Endodermal cell (in vitro differentiated cells): ENCODE measurements at places on chromosomes 7 and 10.

GRCh38 chr10:82358486-82359099 is 483.6 kb downstream of the NRG3 start:
- peaks cover 14% of the 10 kb centered on the region for H3K4me1 ChIP-seq
- no peaks in the 10 kb centered on the region for H3K36me3 ChIP-seq
- no peak overlapping the region for H3K27ac ChIP-seq
- H3K27me3 ChIP-seq = no peaks in the 10 kb centered on the region
- no peak overlapping the region for H3K4me3 ChIP-seq

DNA sequence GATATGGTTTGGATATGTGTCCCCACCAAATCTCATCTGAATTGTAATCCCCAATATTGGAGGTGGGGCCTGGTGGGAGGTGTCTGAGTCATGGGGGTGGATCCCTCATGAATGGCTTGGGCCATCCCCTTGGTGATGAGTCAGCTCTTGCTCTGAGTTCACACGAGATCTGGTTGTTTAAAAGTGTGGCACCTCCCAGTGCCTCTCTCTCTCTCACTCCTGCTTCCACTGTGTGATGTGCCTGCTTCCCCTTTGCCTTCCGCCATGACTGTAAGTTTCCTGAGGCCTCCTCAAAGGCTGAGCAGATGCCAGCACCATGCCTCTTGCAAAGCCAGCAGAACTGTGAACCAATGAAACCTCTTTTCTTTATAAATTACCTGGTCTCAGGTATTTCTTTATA is 4.8 kb upstream of the GCK start:
- DNase-seq = no peak
- no peak overlapping the region for H3K4me3 ChIP-seq
- H3K27ac ChIP-seq = no peak overlapping the region
- peaks cover 14% of the 10 kb centered on the region for H3K27me3 ChIP-seq
- H3K36me3 ChIP-seq = no peaks in the 10 kb centered on the region

DNA sequence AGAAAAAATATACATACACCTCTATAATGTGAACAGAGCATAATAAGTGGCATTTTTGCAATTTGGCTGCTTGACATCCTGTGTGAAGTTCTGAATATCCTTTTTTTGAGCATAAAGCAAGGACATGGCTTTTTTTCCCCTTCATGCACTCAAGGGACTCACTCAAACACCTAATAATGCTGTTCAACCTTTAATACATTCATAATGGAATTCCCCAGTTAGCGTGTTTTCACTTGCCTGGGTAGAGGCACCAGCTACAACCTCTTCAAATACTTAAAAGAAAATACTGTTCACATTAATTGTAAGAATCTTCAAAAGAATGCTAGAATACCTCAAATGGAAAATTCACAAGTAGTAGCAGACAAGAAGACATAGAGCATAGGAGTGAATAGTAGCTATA is 316.8 kb downstream of the PCDH15 start:
- no peaks in the 10 kb centered on the region for H3K27me3 ChIP-seq
- H3K36me3 ChIP-seq = no peaks in the 10 kb centered on the region
- DNase-seq = no peak
- no peak overlapping the region for H3K4me3 ChIP-seq
- no peak overlapping the region for H3K27ac ChIP-seq

DNA sequence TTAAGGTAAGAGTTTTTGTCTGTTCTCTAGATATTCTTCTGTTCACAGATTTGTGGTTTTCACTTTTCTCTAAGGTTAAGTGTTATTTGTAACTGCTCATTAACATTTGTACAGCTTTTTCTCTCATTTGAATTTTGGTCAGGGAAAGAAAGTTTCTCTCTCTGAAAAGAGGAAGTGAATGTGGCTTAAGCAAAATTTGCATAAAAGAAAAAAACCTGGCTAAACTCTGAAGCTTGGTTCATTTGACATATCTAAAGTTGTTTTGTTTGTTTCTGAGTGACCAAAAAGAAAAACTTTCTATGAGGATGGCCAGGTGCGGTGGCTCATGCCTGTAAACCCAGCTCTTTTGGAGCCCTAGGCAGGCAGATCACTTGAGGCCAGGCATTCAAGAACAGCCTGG is 22.0 kb upstream of the SLC26A4 start:
- DNase-seq = no peak
- no peak overlapping the region for H3K4me3 ChIP-seq
- H3K27me3 ChIP-seq = no peaks in the 10 kb centered on the region
- H3K27ac ChIP-seq = no peak overlapping the region

GRCh38 chr7:86201767-86202166 is 441.9 kb upstream of the GRM3 start:
- H3K27ac ChIP-seq = no peak overlapping the region
- DNase-seq = no peak
- no peaks in the 10 kb centered on the region for H3K36me3 ChIP-seq
- peak overlapping the region; percentile 38 for H3K4me3 ChIP-seq

DNA sequence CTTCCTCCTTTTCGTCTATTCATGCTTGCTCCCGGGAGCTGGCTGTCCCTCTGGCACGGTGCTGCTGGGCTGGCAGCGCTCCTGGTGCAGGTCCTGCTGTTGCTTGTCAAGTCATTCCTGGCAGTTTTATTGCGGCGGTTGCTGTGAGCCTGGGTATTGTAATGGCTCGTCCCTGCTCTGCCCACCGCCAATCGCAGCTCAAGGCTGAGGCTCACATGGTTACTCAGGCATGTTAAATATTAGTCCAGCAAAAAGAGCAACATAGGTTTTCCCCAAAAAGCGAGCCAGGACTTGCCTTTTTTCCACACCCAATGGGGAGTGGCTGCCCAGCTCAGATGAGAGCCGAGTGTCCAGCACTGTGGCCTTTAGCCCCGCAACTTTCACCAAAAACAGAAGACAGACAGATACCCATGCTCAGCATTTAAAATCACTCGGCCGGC is 492.9 kb upstream of the FOXK1 start:
- H3K36me3 ChIP-seq = no peaks in the 10 kb centered on the region
- no peaks in the 10 kb centered on the region for H3K27me3 ChIP-seq
- H3K4me3 ChIP-seq = no peak overlapping the region
- DNase-seq = no peak
- no peaks in the 10 kb centered on the region for H3K4me1 ChIP-seq
- peak overlapping the region; percentile 49 for H3K27ac ChIP-seq

DNA sequence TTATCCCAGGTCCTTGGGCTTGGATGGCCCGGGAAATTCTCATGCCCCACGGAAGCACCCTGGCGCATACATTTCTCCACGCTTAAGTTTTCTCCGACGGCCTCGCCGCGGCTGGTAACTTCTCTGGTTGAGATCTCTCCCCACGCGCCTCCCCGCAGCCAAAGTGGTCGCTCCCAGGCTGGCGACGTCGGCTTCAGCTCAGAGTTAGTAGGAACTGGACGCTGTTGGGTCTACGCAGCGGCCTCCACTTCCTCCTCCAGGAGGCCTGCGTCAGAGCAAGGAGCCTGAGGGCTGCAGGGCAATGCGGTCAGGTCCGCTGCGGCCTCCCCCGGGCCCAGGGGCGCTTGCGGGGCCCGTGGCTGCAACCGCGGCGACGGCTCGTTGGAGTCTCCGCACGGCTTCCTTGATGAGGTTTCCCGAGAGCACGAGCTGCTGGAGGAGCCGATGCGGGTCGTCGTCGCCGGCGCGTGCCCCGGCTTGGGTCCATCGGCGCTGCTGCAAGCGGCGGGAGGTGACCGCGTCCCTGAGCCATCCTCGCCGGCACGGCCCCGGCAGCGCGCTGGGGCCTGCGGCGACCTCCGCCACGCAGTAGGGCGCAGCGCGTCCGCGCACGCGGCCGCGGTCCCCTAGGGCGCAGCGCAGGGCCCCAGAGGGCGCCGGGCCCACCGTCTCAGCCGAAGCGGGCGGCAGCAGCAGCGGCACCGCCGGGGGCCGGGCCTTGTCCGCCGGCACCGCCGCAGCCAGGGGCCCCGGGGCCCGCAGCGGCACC is 744 bp downstream of the FRAT2 start:
- peak overlapping the region; percentile 87 for H3K4me3 ChIP-seq
- DNase-seq = peak; percentile 79
- H3K36me3 ChIP-seq = peaks cover 3% of the 10 kb centered on the region
- H3K27ac ChIP-seq = no peak overlapping the region
- H3K27me3 ChIP-seq = peaks cover 11% of the 10 kb centered on the region

DNA sequence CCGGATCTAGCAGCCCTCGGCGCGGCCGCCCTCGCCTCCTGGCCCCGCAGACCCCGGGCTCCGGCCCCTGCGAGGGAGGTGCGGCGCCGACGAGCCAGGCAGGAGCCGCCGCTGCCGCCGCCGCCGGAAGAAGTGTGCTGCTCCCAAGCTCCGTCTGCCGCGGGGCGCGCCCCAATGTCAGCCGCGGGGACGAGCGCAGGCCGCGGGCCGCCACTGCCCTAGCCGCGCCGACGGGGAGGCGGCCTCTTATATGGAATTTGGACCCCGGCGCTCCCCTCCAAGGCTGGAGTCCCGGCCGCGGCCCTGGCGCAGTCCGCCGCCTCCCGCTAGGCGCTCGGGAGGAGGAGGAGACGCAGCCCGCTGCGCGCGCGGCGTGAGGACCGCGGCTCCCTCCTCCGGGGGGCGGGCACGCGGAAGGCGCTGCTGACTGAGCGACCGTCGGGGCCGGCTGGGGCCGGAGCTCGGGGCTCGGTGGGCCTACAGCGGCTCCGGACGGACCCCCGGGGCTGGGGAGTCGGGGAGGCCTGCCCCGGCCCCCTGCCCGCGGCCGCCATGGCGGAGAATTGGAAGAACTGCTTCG is at the start of gene TRIM8:
TSS of gene TRIM8 (plus strand) at position 414 of the 580 bp plus-strand sequence. CDS start at position 553, 139 bp downstream.
- H3K27me3 ChIP-seq = no peaks in the 10 kb centered on the region
- peak; percentile 82 for DNase-seq
- peak within 1 kb of the TSS; percentile 94 for H3K4me3 ChIP-seq
- H3K4me1 ChIP-seq = peaks cover 13% of the 10 kb centered on the region
- no peaks in the 10 kb centered on the region for H3K36me3 ChIP-seq

DNA sequence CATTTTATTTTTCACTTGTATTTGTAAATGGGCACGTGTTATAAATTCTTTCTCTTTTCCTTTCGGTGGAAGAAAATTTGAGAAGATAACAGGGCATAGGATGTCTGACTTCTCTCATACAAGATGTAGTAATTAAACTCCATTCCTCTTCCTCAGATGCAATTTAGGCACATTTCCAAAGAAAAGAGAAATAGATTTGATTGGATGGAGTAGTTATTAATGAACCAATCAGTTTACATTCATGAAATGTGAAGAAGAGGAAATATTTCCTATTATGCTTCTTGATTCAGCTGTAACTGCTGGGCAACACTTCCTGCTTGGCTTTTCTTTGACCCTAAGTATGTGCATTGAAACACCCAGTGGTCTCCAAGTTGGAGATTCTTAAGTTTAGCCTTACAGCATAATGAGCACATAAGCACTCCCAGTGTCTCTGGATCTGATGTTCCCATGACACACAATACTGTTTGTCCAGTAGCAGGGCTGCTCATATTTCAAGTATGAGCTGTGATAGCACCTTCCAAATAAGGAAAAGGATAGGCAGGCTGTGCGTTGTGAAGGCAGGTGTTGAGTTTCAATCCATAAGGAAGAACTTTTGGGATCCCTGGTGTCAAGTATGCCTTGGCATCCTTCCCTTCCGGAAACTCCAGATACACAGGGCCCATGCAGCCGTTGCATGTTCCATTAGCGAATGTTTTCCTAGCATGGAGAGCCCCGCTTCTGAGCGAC is 33.4 kb upstream of the COBL start:
- H3K36me3 ChIP-seq = no peaks in the 10 kb centered on the region
- no peaks in the 10 kb centered on the region for H3K4me1 ChIP-seq
- H3K27ac ChIP-seq = no peak overlapping the region
- H3K27me3 ChIP-seq = no peaks in the 10 kb centered on the region

DNA sequence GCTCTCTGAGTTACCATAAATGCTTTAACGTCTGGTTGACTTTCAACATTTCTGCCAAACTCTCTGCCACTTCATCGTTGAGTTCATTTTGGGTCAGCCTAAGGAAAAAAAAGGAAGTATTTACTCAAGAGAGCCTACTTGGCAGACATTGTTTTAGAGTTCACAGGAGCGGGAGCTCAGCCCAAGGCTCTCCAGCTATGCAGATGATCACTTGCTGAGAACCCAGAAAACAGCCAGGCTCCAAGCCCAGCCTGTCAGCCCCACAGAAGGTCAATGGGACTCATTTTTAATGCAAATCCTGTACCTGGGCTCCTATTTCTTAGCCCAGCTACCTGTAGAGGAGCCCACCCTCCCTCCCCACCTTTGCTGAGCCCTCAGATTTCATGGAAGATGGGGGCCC is 45.5 kb downstream of the NOD1 start:
- DNase-seq = peak; percentile 75
- H3K4me1 ChIP-seq = peaks cover 4% of the 10 kb centered on the region
- no peaks in the 10 kb centered on the region for H3K27me3 ChIP-seq
- H3K27ac ChIP-seq = no peak overlapping the region

- no peaks in the 10 kb centered on the region for H3K4me1 ChIP-seq
- peak; percentile 87 for DNase-seq
- H3K4me3 ChIP-seq = no peak overlapping the region
- no peaks in the 10 kb centered on the region for H3K27me3 ChIP-seq
Measured at GRCh38 chr7:2760098-2760889, 72.3 kb downstream of the AMZ1 start.

GRCh38 chr10:123301077-123301857 is 147.1 kb downstream of the BUB3 start:
- H3K27ac ChIP-seq = peak overlapping the region; percentile 93
- peak; percentile 11 for DNase-seq
- H3K27me3 ChIP-seq = no peaks in the 10 kb centered on the region
- H3K4me1 ChIP-seq = no peaks in the 10 kb centered on the region
- H3K4me3 ChIP-seq = no peak overlapping the region

DNA sequence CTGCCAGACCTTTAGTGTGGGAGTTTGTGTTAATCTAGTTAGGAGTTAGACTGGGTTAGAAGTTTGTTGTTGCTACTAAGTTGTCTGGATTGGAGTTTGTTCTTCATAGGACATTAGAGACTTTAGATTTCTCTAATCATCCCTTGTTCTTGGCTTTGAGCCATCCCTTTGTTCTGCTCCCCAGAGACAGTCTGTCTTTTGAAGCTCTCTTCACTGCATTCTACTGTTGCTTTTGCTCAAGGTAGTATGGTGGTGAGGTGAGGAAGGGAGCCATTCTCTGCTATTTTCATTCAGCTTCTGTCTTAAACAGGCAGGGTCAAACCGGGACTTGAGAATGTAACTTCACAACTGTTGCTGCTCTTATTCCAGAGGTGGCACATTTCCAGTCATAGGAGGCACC is 10.4 kb upstream of the TARP start:
- no peak overlapping the region for H3K27ac ChIP-seq
- peaks cover 12% of the 10 kb centered on the region for H3K27me3 ChIP-seq
- no peaks in the 10 kb centered on the region for H3K36me3 ChIP-seq
- no peaks in the 10 kb centered on the region for H3K4me1 ChIP-seq

- no peak for DNase-seq
- no peak overlapping the region for H3K27ac ChIP-seq
- H3K36me3 ChIP-seq = no peaks in the 10 kb centered on the region
- H3K4me3 ChIP-seq = no peak overlapping the region
- H3K4me1 ChIP-seq = peaks cover 11% of the 10 kb centered on the region
Measured at GRCh38 chr7:31476941-31477677, 36.8 kb upstream of the ITPRID1 start.

DNA sequence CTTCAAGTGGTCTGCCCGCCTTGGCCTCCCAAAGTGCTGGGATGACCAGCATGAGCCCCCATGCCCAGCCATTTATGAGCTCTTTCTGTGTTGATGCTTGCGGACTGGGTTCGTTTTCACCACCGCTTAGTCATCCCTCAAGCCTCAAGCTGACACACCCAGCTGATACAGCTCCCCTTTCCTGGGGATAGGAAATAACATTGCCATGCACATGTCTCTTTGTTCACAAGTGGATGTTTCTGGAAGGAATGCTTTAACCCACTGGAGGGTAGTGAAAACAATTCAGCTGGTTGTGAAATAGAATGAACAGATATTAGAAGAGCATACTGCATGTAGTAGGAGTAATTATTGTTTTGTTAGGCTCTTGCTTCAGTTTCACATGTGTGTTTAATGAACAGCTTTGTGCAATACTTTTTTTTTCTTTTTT is 8.5 kb upstream of the METTL27 start:
- H3K4me3 ChIP-seq = no peak overlapping the region
- H3K36me3 ChIP-seq = no peaks in the 10 kb centered on the region
- H3K27ac ChIP-seq = no peak overlapping the region
- DNase-seq = no peak
